ENCODE measurements at places on chromosomes 11 and 22. TPM values are rescaled to one million over a fixed set of nuclear protein-coding genes. Genes with fewer than 3 reads are reported as not detected.

DNA sequence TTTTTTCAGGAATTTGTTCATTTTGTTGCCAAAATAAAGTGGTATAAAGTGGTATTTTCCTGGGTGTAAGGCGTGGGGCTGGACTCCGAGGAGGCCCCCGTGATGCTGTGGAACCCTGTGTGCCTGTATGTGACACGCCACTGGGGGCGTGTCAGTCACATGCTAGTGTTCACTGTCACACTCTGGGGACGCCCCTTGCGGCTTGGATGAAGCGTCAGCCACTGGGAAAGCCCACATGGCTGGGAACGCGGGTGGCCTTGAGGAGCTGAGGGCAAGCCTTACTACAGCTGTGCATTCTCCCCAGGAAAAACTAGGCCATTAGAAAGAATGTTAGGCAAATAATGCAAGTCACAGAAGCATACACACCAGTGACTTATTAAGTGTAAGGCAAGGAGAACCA is 77.0 kb upstream of the SLC25A18 start:
- no peak for DNase-seq

- no peak for DNase-seq
These were observed 30.7 kb downstream of the SCUBE2 start for GRCh38 chr11:9060700-9061111.

CABP7 gene
- total RNA-seq: not detected

KIF18A gene
- total RNA-seq: 0.37 TPM

All from left ventricle myocardium superior (tissue), 1 donor.